ENCODE measurements at places on chromosomes 6 and 20.

DNA sequence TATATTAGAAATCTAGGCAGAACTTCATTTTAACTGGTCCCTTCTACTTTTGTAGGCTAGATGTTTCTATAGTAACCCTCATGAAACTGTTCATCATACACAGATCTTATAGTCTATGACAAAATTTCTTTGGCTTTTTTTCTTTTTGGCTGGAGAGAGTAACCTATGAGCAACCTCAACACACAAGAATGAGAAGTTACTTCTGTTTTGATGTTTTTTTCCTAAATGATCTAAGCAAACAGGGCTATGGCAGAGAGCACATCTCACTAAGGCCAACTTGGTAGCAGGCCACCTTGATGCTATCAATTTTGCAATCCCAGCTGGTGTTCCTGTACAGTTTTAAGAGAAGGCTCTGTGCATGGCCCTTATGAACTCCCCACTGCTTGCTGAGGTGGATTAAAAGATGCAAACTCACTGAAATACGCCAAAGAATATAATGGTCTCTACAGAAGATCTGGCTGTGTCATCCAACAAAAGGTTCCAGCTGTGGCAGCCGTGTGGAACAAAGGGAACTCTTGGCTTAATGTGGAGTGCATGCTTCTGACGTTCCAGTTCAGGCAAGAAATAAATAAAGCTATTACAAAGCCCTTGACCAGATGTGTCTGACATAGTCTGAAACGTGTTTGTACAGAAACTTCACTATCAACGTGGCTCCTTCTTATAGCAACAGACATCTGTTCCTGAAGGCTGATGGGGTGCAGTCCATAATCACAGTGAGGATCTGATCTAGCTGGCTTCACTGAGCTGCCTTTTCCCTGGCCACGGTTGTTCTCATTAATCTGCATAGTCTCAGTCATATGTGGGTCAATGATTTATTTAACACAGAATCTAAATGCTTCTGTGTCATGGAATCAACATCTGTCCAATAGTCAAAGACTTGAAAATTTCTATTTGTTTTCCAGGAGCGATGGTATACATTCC, 481.1 kb downstream of the BMP2 start:
- DNase-seq: no peak

DNA sequence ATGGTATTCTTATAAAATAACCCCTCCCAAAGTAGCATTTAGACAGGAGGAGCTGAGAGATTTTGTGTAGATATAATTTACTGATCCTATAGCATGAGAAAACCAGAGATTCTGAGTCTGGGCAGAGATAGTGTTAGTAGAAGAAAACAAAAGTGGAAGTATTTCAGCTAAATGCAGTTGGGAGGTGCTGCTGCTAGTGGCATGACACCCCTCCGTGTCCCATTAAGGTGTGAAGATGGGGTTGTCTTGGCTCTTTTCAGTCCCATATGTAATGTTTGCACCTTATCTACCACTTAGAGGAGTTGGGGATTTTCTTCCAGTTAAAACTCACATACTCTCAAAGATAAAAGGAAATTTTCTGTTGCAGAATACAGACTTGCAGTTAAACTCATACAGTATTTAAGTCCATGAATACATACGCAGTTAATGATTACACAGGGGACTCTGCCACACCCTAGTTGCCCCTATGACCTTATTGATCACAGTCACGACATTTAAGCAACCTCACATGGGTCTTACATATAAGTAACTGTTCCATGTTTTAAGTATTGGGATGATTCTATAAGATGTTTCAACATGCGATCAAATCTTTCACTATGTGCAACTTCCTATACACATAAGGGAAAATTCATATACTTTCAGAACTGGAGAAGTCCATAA, 11.5 kb downstream of the TAAR2 start:
- DNase-seq: no peak

GRCh38 chr6:144017166-144018094, 9.4 kb upstream of the PLAGL1 start:
- no peak for DNase-seq

- DNase-seq: no peak
These were observed 120.2 kb downstream of the TINAG start for GRCh38 chr6:54428431-54428830.

- no peak for DNase-seq
These were observed 305.5 kb upstream of the SGK1 start for GRCh38 chr6:134623401-134623800.

GRCh38 chr6:7138921-7139358, 31.2 kb downstream of the RREB1 start:
- DNase-seq: no peak

DNA sequence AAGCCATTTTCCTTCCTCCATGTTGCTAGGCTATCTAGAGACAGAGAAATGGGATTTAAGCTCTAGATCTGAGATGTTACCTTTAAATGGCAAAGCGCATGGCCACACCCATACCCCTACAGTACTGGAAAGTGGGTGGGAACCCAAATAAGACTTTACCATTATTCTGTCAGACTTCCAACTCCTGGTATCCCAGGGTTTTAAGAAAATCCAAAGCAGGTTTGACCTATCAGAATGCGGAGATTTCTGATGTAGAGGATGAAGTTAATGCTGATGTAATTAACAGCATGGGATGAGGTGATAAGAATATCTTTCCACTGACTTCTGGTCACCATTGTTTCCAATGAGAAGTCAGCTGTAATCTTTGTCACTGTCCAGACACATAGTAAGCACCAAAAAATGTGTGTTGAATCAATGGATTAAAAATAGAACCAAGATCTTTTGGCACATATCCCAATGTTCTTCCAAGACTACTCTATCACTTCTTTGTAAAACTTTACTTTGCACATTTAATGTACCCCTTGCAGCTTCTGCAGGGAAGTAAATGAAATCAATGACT, 140.8 kb upstream of the INSM1 start:
- DNase-seq: no peak

GRCh38 chr6:163529605-163530004, 115.1 kb downstream of the QKI start:
- no peak for DNase-seq

DNA sequence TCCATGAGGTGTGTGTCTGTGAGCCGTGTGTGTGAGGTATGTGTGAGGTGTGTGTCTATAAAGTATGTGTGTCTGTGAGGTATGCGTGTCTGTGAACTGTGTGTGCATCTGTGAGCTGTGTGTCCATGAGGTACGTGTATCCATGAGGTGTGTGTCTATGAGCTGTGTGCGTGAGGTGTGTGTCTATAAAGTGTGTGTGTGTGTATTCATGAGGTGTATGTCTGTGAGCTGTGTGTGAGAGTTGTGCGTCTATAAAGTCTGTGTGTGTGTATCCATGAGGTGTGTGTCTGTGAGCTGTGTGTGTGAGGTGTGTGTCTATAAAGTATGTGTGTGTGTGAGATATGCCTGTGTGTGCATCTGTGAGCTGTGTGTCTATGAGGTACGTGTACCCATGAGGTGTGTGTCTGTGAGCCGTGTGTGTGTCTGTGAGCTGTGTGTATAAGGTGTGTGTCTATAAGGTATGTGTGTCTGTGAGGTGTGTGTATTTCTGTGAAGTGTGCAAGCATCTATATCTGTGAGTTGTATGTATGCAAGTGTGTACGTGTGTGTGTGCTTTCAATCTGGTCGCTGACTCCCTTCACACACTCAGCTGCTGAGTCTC, 91.9 kb upstream of the FOXP4 start:
- no peak for DNase-seq

GRCh38 chr6:75691012-75691411, 58.0 kb upstream of the MYO6 start:
- DNase-seq: no peak

- DNase-seq: no peak
These were observed 100.7 kb downstream of the NOL4L start for GRCh38 chr20:32484225-32484957.

- no peak for DNase-seq
These were observed 52.0 kb upstream of the KLHL31 start for GRCh38 chr6:53717566-53717965.

- no peak for DNase-seq
These were observed 266.2 kb downstream of the UTRN start for GRCh38 chr6:144551339-144551738.

All from stimulated activated CD4-positive, alpha-beta T cell treated with anti-CD3 and anti-CD28 coated beads, Interleukin-12 subunit alpha, Interleukin-12 subunit beta, amount 100 ng/mL, for 24 hours (primary cell).